GOT3 (cell line): ENCODE measurements at places on chromosomes 11 and 22.
A peak's percentile ranks its signal among the peaks of the same experiment; 100 is the strongest.

- DNase-seq, result no peak
Measured at GRCh38 chr11:130655300-130655699, 206.9 kb downstream of the ADAMTS15 start.

GRCh38 chr22:46593211-46593681 lies 26.9 kb upstream of the GRAMD4 start:
- no peak for DNase-seq

- no peak for DNase-seq
Measured at GRCh38 chr22:50170453-50171318, at the start of gene PANX2. TSS of gene PANX2 (plus strand) at chr22:50170731. CDS start at chr22:50170731, 0 bp downstream.

DNA sequence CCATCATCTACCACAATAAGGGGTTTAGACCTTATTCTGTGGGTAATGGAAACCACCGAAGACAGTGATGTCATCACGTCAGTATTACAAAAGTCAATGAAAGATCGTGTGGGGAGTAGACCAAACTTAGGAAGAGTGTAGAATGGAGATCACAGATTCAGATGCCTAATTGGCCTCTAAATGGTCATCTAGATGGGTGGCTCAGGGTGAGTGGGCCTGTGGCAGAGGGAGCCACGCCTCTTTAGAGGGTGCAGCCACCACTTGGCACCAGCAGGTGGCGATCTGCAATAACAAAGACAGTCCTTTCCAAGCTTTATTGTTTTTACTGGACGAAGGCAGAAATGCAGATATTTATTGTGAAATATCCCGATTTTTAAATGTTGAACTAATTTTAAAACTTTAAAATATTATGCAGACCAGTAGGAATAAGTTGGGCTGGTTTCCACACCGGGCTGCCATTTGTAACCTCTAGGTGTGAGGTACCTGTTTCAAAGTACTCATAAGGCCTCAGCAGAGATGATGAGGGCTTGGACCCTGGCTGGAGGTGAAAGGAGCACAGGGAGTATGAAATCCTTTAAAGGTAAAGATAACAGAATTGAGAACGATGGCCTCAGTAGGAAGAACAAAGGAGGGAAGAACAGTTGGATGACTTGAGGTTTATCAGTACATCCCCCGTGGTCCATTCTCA lies 222.0 kb downstream of the DBX1 start:
- no peak for DNase-seq

GRCh38 chr11:63874511-63874910 lies 35.6 kb downstream of the MARK2 start:
- DNase-seq, result no peak

GRCh38 chr22:45503816-45504372 lies 1.2 kb downstream of the FBLN1 start:
- DNase-seq, result no peak

DNA sequence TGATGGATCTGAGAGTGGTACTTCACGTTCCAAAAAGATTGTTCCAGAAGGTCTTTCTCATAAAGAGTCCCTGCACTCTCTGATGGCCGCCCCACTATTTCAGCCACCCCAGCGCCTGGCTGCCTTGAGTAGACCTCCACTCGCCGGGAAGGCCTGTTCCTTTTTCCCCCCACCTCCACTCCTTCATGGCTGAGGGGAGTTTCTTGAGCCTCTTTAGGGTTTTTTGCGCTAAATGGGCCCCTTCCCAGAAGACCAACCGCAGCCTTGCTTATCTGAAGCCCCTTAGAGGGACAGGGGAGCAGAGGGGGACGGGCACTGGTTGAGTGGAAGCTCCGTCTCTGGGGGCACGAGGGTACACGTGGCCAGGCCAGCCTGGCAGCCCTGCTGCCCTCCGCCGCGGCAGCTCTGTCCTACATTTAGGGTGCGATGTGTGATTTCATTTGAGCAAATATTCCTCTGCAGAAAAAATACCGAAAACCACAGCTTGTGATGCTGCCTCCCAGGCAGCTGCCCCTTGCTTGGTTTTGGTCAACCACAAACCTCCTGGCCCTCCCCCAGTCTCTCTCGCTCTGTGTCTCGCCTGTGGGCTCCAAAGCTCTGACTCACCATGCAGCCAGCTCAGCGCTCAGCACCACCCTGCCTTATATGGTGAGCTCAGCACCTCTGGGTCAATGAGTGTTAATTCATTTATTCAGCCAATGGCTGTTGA lies 88.7 kb downstream of the TP53I11 start:
- DNase-seq, result peak; percentile 67

- DNase-seq, result no peak
Measured at GRCh38 chr11:134157451-134157850, 66.3 kb downstream of the NCAPD3 start.

DNA sequence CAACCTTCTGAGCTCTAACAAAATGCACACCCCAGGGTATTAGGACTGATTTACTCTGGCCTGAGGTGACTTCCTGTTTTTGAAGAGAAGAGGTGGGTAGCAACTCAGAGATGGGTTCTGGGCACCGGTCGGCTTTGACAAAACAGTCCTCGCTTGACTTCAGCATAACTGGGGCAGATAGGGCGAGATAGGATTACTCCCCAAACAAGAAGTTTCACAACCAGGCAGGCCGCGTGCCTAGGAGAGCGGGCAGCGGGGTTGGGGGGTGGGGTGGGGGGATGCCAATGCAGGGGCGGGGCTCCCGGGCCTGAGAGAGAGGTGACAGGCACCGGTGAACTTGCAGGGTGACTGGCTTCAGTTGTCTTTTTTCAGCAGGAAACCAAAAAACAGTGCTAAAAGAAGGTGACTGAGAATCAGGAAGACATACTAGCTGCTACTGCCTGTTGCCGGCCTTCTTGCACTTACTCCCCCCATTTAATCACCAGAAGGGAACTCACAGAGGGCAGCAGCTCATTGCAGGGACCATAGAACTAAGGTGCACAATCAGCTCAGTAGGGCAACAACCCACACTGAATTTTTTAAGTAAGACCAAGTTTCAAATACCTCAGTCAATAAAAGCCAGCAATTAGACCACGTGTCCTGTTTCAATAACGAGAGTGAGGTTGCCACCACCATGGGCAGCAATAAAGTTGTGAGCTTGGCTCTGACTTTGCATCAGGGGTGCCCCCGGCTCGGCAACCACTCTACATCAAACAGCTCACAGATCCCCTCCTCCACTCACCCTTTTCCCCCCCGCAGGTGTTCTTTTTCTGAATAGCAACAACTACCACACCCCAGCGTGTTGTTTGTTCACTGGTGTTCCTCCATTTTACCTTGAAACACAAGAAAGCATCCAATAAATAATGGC lies 37.2 kb upstream of the ETS1 start:
- DNase-seq, result no peak

- DNase-seq, result no peak
Measured at GRCh38 chr11:32439501-32440210, 4.3 kb upstream of the WT1 start.

GRCh38 chr11:126844789-126845188 lies 155.8 kb downstream of the KIRREL3 start:
- DNase-seq, result no peak

GRCh38 chr22:48874956-48875355 lies 952.7 kb downstream of the BRD1 start:
- no peak for DNase-seq

DNA sequence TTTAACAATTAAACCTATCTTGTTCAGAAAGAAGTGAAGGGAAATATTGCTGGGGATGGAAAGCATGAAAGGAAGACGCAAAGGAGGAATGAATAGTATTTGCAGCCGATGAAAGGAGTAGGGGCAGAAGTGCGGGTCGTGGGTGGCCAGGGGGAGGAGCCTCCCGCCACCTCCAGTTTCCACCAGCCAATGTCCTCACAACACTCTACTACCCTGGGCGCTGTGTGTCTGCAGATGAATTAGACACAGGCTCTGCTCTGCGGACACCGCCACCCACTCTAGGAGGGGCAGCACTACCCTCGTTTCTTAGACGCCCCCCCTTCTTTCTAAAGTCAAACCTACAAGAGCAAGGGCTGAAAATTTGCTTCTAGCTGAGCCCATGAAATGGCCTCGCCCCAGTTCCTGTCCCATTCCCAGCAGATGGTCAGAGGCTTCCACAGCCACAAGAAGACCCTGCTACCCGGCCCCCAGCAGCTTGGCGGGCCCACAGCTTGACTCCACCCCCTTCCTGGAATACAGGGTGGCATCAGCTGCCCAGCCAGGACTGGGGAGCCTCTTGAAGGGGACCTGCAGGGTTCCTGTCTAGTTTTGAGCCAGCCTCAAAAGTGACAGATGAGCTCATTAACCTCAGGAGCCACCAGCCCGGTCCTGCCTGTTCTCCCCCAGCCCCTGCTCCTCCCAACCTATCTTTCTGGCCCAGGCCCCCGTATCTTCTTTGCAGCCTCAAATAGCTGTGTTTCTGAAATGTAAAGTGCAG lies 268.1 kb downstream of the BUD13 start:
- no peak for DNase-seq

- DNase-seq, result no peak
Measured at GRCh38 chr11:72204886-72205285, 11.7 kb upstream of the FOLR2 start.

- no peak for DNase-seq
Measured at GRCh38 chr11:10117709-10118351, 176.2 kb downstream of the SBF2 start.

GRCh38 chr11:126346586-126346940 lies 8.9 kb upstream of the ST3GAL4 start:
- no peak for DNase-seq

- DNase-seq, result no peak
Measured at GRCh38 chr11:60889869-60890311, 16.5 kb downstream of the PRPF19 start.

DNA sequence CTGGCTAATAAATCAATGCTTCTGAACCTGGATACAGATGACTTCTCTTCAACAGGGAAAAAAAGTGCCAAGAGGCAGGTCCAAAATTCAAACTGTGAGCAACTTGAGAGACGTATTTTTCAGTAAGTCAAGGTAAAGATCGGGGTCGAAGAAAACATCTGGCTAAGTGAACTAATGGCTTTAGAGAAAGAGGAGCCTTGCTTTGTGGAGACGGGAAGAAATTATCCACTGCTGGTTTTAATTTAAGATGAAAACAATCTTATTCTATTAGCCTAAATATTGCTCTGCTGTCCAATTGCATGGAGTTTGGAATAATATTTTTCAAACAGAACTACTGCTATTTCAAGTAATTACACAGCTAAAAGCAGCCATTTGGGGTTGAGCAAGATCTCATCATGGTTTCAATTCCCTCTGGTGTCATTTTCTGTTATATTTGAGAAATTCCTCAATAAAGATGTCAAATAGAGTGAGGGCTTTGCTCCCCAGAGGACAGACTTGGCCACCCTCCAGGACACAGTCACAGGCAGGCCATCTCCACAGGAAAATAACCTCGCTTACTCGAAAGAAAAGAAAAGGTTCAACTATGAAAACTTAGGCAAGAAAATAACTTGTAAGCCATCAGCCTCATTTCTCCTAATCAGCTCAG lies 29.8 kb downstream of the SCUBE1 start:
- DNase-seq, result no peak

DNA sequence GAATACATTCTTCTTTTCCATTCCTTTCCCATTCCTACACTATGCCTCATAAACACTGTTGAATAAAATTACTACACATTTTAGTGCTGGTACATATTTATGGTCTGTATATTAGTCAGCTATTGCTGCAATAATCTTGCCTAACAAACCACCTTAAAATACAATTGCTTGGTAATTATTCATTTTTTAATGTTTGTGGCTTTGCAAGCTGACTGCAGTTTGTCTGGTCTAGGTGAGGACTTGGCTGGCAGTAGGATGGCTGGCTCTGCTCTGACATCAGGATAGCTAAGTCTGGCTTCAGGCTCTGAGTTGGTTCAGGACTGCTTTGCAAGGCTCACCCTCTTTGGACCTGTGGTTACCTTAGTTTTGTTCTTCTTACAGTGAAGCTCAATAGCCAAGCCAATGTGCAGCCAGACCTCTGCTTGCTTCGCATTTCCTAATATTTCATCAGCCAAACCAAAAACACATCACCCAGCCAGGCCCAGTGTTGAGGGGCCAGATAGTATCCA lies 913.4 kb upstream of the RAG2 start:
- no peak for DNase-seq

GRCh38 chr22:47380692-47381091 lies 618.2 kb downstream of the TBC1D22A start:
- no peak for DNase-seq

- DNase-seq, result no peak
Measured at GRCh38 chr11:69841170-69841858, 22.1 kb upstream of the FGF3 start.

- DNase-seq, result no peak
Measured at GRCh38 chr22:46865052-46865434, 102.6 kb downstream of the TBC1D22A start.

GRCh38 chr11:34601085-34601444 lies 19.8 kb upstream of the EHF start:
- DNase-seq, result no peak

DNA sequence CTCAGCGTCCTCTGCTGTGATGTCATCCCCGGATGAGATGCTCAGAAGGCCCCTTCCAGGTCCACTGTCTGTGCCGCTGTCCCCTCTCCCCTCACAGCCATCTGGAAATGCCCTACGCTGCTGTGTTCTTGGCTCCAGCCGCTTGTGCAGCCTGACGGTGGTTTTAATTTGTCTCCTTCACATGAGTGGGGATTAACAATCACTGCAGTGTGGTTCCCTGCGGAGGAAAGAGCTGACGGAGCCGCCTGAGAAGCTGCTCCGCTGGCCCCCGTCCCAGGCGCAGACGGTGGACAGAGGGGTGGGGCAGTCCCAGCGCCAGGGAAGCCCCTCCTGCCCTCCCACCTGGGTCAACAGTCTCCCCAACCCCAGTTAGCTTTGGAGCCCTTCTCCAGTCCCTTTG lies 67.5 kb upstream of the PHF21B start:
- no peak for DNase-seq

DNA sequence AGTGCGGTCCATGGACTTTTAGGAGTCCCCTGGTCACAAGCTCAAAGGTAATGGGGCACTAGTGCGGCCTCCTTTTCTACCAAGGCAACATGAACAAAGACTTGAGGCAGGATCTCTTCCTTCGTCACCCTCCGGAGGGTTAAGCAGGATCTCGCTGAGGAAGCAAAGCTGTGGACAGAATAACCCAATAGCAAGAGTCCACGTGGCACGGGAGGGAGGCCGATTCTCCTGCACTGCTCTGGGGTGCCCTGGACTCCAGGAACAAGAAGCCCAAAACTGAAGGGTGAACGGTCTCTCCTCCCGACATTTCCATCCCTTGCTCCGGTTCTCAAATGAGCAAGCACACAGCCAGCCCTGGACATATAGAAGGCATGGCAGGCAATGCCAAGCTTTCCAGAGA lies 20.7 kb downstream of the MYH9 start:
- no peak for DNase-seq

DNA sequence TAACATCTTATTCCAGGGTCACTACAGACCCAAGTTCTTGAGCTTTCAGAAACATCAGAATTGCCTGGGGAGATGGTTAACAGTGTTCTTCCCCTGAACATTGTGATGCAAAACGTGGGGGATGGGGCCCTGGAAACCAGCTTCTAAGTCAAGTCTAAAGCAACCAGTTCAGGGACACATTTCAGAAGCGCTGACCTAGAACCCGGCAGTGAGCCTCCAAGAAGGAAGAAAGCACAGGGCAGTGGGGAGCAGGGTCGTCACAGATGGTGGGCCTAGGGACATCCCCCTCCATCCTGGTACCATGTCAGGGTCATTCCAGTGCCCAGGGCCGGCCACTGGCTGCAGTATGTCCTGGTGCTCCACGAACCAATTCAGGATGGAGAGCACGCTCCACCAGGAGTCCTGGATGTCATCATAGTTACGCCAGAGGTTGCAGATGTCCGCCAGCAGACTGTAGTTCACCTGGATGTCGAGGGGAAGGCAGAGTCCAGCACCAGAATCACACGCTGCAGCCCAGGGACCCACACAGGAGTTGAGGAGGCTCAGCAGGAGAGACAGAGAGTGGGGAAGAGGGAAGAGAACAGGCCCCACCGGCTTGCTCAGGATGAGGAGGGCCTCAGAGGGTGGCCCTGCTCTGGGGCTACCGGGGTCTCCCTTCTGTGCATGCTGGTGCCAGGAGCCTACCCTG lies 5.0 kb downstream of the NAGA start:
- DNase-seq, result no peak

- no peak for DNase-seq
Measured at GRCh38 chr11:101323997-101324396, 194.4 kb upstream of the PGR start.
